ENCODE measurements at places on chromosomes 7 and 10.

GRCh38 chr7:100563809-100564400 is 9.8 kb downstream of the SAP25 start:
- peak; percentile 54 for DNase-seq

GRCh38 chr10:71390921-71391690 is 5.6 kb upstream of the CDH23 start:
- no peak for DNase-seq

GRCh38 chr7:22962775-22963350 is 51.1 kb downstream of the HYCC1 start:
- no peak for DNase-seq

DNA sequence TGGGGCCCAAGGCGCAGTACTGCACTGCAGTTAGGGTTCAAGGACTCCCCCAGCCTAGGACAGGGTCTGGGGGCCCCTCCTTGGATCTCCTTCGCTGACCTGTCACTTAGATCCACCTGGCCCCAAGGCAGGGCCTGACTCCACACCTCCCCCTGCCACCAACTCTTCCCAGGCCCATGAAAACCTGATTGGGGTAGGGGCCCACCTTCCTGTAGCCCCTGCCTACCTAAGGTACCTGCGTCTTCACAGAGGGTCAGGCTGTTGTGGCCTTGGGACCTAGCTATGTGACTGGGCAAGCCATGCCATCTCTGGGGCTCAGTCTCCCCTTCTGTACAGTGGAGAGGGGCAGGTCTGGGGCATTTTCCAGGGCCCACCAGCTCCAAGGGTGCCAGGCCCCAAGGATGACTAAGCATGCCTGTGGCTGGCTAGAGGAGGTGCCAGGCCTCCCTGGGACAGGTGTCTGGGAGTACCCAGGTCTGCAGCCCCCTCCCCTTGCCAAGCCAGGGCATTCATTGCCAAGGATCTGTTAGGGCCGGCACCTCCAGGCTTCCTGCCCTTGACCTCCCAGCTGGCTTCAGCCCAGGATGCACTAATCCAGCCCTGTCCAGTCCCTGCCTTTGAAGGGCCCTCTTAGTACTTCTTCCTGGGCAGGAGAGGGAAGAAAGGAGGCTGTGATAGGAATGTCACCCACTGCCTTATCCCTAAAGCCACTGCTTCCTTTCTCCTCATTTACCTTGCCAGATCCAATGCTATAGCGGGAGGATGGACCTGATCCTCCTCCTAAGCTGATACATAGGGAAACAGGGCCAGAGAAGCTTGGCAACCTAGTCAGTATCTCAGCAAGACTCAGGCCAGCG is 1.3 kb downstream of the LIMK1 start:
- no peak for DNase-seq

GRCh38 chr7:55261386-55261770 is 103.8 kb upstream of the LANCL2 start:
- no peak for DNase-seq

GRCh38 chr7:134388336-134389019 is 70.4 kb downstream of the AKR1B1 start:
- DNase-seq = no peak

DNA sequence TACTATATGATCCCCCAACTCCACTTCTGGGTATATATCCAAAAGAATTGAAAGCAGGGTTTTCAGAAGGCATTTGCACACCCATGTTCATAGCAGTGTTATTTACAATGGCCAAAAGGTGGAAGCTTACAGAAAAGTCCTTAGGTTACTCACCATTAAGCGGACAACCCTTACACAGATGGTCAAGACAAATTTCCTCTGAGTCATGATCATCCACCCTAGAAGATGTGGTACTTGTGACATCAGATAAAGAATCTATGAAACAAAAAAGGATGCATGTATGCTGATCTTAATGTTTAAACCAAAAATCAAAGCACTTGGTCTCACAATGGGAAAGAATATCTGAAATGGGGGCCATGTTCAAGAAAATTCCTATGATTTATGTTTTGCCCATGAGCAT is 31.1 kb downstream of the ZC3HAV1 start:
- no peak for DNase-seq

GRCh38 chr7:138565071-138565450 is 105.0 kb downstream of the TRIM24 start:
- no peak for DNase-seq

DNA sequence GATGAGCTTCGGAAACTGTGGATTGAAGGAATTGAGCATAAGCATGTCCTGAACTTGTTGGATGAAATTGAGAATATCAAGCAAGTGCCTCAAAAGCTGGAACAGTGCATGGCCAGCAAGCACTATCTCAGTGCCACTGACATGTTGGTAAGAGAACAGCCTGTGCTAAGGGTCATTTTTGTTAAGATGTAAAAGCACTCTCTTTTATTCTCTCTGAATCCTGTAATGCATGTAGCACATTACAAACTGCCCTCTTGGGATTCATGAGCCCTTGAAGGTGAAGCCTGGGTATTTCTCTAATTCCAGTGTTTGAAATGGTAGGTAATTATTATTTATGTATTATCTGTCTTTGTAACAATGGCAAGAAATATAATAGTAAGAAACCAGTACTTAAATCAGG is 36.1 kb downstream of the EXOC4 start:
- no peak for DNase-seq

DNA sequence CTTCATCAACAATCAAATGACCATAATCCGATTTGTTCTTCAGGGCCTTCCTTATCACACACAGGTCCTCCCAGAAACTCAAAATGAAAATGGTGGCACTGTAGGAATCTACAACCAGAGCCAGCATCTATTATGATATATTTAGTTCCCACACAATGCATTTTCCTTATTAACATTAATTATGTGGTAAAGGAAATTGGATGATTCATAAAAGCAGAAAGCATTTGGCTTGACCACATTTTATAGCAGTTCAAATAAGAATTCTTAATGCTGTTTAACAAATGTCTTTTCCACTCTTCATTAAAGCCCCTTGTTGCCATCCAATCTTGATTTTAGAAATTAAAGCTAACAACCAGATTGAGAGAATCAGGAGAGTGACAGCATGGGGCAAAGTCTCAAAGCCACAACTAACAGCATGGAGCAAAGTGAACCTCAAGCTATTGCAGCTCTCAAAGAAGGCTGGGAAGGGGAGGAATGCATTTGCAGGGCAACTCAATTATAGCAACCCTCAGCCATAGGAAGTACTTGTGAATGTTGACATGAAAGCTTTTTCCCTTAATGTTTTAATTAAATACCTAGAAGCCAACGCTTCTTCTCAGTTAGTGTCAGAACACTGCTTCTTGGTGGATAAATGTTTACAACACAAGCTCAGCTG is 549.1 kb downstream of the NXPH1 start:
- no peak for DNase-seq

- peak; percentile 82 for DNase-seq
Measured at GRCh38 chr7:142385491-142386340, 127.9 kb upstream of the PRSS58 start.

- no peak for DNase-seq
Measured at GRCh38 chr10:28508304-28508925, 24.5 kb upstream of the WAC start.

DNA sequence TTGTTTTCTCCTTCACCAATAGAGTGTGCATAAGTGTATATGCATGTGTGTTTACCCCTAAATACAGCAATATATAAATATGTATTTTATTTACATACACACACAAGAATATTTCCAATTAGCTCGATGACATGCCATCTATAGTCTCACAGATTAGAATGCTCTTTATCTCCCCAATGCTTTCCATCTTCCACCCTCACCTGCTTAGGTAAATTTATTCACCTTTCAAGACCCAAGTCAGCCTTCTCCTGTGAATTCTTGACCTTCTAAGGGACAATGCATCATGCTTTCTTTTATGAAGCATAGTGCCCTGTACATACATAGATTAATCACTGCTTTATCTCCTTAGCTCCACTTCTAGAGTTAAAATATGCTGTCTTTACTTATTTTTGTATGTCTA is 49.7 kb downstream of the SEMA3A start:
- DNase-seq = no peak

GRCh38 chr10:122624546-122624945 is 64.0 kb downstream of the DMBT1 start:
- no peak for DNase-seq

- no peak for DNase-seq
Measured at GRCh38 chr10:69939061-69939460, 113.6 kb upstream of the MACROH2A2 start.

- DNase-seq = no peak
Measured at GRCh38 chr7:30915005-30915601, 3.5 kb downstream of the AQP1 start.

- no peak for DNase-seq
Measured at GRCh38 chr7:98879198-98879978, 1.1 kb downstream of the TRRAP start.

- no peak for DNase-seq
Measured at GRCh38 chr7:84822941-84823510, 363.8 kb downstream of the SEMA3D start.

DNA sequence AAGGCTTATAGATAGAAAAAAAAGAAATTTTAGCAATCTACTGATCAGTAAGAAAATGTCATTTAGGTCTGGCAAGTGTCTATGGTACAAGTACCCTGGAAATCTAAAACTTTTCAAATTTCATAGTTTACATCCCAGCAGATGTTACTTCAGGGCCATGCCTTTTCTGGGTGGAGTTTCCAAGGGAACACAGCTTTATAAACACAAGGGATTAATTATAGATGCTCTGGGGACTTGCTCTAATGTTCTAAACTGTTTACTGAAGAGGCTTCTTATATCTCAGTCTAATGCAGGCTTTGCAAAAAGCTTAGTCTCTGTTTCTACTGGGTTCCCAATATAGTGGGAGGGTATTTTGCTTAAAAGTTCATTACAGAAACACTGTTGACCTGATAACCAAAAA is 3.1 kb downstream of the CD36 start:
- no peak for DNase-seq

DNA sequence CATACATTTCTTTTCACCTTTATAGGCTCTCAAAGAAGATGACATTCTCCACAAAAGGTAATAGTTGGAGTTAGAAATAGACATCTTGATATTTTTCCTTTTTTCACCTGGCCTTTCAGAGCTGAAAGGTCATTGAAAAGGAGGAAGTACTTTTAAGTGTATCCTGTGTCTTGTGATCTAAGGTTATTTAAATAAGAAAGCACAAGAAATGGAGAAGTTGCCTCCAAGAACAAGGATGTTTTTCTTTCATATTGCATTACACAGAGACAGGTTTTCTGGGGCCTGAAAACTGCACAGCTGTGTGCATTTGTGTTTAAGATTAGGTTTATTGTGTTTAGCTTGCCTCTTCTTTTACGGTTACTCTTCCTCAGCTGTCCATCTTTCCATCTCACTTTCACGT is 103.4 kb upstream of the SEMA3D start:
- no peak for DNase-seq

- DNase-seq = no peak
Measured at GRCh38 chr10:91512458-91512857, 102.3 kb downstream of the HECTD2 start.

DNA sequence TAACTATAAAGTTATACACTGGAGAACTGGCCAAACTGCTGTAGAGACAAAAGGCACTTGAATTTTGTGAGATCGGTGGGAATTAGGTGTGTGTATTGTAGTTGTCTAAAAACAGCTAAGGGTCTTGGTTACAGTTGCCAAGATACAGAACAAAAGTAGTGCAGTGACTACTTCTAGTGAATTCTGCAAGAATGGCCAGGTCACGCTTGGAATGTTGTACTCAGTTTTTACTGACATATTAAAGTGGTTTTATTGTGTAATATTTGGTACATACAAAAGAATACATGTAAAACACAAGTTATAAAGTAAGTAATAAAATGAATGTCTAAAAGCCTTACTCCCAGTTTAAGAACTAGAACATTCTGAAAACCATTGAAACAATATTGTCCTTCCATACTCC is 42.4 kb downstream of the PRPF18 start:
- peak; percentile 36 for DNase-seq

GRCh38 chr10:77405771-77406241 is 231.8 kb downstream of the KCNMA1 start:
- peak; percentile 35 for DNase-seq

DNA sequence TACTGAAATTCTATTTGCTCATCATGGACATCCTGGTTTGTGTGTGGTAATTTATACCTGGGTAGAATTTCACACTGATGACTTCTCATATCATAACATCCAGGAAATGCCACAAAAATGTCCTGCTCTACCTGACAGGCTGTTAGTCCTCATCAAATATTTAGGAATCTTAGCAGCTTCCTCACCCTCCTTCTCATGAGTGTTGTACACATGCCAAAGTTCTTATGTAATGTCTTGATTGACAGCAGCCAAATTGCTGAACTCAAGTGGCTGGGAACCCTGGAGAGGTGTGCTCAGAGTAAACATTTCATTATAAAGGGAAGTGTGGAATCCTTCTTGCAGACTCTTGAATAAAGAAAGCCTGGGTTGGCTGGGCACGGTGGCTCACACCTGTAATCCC is 8.9 kb downstream of the EEPD1 start:
- peak; percentile 8 for DNase-seq

DNA sequence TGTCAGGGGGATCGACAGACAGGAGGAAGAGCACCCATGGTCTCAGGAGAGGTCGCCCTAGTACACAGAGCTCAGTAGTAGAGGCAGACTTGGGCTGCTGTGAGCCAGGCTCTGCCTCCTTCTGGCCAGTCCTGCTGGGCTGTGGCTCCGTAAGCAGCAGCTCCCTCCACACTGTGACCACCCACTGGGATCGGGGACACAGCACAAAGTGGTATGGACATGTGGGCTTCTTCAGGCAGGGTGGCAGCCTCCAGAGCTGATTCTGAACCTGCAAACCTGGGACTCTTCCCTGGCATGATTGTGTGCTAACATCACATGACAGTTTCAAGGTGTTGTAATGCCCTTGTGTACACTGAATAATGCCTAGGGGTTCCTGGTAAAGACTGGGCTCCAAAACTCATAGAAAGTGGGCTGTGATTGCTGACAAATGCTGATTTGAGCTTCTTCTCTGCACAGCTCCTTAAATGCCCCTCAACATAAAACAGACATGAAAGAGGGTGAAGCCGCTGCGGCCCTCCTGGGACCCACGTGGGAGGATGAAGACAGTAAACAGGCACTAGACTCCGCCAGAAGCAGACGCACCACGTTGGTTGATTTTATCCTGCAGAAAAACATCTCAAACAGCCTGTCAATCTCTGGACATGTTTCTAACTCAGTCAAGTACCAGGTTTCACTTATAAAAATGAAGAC is 76.7 kb downstream of the GPR26 start:
- DNase-seq = no peak

DNA sequence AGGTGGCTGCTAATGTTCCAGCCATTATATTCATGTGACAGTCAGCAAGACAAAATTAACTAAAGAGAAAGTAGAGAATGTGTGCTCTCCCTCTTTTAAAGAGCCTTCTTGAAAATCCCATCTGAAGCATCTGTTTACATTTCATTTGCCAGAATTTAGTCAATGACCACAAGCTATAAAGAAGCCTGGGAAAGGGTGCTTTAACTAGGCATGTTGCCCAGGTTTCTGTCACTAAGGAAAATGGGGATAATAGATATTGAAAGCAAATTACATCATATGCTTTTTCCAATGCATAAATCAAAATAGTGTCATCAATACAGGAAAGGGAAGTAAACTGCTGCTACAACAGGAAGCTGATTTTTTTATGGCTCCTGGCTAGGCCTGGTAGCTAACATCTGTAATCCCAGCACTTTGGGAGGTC is 67.7 kb downstream of the ELAPOR2 start:
- no peak for DNase-seq

Measured in amniotic epithelial cell (primary cell).